ENCODE measurements at places on chromosomes 7 and 10.
A peak's percentile ranks its signal among the peaks of the same experiment; 100 is the strongest.

GRCh38 chr10:35442592-35442991 lies 106.3 kb downstream of the CCNY start:
- no peak for DNase-seq

GRCh38 chr10:117980216-117980615 lies 66.5 kb downstream of the RAB11FIP2 start:
- no peak for DNase-seq

DNA sequence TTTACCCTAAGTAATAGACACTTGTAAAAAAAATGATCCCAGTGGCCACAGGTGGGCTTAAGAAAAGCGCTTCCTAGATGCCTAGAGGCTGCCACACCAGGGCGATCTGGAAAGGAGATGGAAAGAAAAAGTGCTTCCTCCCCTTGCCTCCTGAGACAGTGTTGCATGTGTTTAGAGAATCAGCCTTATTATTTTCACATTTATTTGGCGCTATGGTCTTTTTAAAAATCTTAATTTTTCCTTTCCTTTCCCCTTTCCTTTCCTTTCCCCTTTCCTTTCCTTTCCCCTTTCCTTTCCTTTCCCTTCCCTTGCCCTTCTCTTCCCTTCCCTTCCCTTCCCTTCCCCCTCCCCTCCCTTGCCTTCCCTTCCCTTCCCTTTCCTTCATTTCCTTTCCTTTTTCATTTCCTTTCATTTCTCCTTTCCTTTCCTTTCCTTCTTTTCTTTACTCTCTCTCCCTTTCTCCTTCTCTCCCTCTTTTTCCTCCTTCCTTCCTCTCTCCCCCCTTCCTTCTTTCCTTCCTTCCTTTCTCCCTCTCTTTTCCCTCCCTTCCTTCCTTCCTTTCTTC lies 7.1 kb upstream of the MKX start:
- DNase-seq, result no peak

GRCh38 chr10:97020452-97021400 lies 165.0 kb downstream of the SLIT1 start:
- no peak for DNase-seq

DNA sequence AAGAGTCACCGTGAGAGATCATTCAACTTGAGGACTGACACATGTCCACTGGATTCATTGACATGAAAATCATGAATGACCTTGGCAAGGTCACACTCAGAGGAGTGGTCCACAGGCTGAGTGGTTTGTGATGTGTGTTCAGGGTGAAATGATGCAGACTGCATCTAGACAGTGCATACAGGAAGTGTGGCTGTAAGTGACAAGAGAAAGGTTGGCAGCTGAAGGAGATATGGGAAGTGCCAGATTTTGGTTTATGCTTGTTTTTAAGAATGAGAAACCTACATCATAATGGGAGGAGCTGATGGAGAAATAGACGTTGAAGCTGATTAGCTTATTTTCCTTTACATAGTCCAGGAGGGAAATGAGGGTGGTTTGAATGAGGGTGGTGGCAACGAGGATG lies 64.8 kb upstream of the VIPR2 start:
- no peak for DNase-seq

DNA sequence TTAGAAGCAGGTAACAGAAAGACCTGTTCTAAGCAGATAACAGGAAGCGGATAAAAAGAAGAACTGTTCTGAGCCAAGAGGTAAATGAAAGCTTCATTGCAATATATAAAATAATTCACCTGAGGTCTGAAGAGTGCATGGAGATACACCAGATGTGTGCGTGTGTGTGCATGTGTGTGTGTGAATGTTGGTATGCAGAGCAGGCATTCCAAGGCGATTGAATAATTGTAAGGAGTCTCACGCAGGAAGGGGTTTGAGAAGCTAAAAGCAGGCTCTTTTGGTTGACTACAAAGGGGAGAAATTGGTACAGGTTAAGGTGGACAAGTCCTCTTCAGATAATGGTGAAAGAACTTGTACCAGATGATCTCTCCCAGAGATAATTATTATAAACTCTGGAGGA lies 450.6 kb downstream of the DNAJB9 start:
- DNase-seq, result no peak

- peak; percentile 16 for DNase-seq
These were observed 64.2 kb downstream of the PHYHIPL start for GRCh38 chr10:59240582-59241183.

DNA sequence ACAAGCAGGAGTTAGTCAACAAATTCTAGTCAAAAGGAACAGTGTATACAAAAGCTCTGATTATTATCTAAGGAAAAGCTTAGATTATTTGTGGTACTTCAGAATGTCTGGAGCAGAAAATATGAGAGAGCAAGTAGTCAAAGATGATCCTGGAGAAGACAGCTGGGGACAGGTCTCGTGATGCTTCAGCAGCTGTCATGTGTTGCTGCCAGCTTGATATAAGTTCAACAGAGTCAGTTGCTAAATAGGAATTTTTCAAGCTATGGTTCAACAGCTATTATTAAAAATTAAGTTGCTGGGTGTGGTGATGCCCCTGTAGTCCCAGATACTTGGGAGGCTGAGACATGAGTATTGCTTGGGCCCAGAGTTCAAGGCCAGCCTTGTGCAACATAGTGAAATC lies 240.0 kb upstream of the RHOBTB1 start:
- no peak for DNase-seq

All from nephron progenitor cell (in vitro differentiated cells).